Activated CD8-positive, alpha-beta memory T cell treated with anti-CD3 and anti-CD28 coated beads for 4 hours (primary cell): ENCODE measurements at places on chromosomes 3 and 15.

DNA sequence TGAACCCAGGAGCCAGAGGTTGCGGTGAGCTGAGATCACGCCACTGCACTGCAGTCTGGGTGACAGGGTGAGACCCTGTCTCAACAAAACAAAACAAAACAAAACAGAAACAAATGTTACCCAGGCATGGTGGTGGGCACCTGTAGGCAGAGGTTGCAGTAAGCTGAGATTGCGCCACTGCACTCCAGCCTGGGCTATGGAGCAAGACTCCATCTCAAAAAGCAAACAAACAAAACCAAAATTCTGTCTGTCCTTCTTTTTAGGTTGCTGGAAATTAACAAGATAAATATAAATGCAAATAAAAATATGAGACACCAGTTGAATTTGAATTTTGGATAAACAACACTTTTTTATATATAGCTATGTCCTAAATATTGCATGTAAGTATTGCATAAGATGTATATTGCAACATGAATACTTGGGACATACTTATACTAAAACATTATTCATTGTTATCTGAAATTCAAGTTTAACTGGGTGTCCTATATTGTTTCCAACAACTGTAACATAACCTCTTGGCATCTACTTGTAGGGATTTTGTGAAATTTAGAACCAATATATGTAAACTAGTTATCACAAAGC is 4.7 kb upstream of the CEP97 start:
- no peak for DNase-seq

DNA sequence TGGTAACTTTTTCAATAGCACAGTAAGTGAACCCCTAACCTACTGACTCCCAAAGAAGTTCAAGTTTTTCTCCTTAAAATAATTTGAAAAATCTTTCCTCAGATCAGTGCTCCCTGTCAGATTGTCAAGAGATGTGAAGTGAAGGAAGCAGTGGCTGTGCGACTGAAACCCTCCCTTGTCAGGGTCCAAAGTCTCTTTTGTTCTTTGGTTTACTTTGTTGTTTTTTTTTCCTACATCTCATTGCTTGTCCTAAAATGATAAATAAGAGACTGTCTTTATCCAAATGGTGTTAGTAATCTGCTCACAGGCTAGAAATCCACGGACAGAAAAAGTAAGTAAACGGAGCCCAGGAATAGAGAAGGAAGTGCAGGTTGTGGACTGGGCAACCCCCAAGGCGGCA is 976 bp upstream of the DPPA4 start:
- no peak for DNase-seq

- no peak for DNase-seq
Observed at GRCh38 chr15:91376038-91376437, 276.0 kb downstream of the SV2B start.

- DNase-seq = no peak
Observed at GRCh38 chr15:73841756-73842725, 31.3 kb upstream of the TBC1D21 start.

- DNase-seq = no peak
Observed at GRCh38 chr3:99910752-99911290, 93.2 kb downstream of the CMSS1 start.

- no peak for DNase-seq
Observed at GRCh38 chr15:53739187-53739586, 20.3 kb downstream of the WDR72 start.

DNA sequence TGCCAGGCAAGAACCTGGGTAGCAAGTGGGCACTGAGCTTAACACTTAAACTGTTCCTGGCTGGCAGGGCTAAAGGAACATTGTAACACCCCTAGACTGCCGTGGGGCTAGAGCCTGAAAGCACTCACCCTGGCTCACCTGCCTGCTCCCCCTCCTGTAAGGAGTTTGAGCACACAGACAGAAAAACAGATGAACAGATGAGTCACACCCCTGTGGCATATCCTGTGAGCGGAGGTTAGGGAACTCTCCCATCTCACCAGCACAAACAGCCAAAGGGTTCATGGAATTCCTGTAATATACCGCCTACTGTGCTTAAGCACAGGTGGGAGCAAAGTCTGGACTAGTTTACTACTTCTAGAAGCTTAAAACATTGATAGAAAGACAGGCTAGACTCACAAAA is 300.1 kb downstream of the ROBO1 start:
- no peak for DNase-seq

DNA sequence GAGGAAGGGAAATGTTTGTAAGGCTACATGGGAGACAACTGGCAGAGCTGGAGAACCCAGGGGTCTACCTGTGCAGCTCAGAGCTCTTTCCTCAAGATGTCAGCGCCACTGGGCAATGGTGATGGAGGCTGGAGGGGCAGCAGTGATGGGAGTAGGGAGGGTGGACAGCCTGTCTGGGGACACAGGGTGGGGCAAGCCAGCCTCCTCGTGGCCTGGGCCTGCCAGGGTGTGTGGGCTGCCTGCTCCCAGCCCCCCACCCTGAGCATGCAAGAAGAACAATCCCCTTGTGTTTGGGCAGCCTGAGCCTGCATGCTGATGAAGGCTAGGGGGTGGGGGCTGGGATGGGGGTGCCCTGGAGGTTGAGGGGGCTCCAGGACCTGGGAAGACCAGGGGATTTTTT is 1.2 kb downstream of the PCBP4 start:
- no peak for DNase-seq

GRCh38 chr3:12947504-12948369 is 106.4 kb upstream of the RPL32 start:
- DNase-seq = no peak

DNA sequence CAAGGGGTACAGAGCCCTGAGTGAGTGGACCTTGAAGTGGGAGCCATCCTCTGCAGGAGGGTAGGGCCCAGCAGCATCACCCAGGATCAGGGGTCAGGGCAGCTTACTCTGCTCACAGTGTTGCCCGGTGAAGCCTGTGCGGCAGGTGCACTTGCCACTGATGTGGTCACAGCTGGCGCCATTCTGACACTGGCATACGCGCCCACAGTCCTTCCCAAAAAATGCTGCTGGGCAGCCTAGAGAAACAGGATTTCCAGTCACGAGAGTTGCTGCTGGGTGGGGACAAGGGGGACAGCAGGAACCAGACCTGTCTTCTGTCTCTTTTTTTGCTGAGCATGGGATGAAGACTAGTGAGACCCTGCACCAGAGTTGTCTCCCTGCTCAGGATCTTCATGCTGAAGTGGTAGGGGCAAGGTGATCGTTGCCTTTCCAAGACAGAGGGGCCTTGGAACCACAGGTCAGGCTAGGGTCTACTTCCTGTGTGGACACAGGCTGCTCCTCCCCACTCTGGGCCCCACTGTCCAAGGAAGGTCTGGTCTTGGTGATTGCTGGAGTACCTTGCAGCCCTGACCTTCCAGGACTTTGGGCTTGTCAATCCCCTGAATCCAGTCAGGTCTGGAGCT is 46.9 kb downstream of the RAB11A start:
- no peak for DNase-seq

DNA sequence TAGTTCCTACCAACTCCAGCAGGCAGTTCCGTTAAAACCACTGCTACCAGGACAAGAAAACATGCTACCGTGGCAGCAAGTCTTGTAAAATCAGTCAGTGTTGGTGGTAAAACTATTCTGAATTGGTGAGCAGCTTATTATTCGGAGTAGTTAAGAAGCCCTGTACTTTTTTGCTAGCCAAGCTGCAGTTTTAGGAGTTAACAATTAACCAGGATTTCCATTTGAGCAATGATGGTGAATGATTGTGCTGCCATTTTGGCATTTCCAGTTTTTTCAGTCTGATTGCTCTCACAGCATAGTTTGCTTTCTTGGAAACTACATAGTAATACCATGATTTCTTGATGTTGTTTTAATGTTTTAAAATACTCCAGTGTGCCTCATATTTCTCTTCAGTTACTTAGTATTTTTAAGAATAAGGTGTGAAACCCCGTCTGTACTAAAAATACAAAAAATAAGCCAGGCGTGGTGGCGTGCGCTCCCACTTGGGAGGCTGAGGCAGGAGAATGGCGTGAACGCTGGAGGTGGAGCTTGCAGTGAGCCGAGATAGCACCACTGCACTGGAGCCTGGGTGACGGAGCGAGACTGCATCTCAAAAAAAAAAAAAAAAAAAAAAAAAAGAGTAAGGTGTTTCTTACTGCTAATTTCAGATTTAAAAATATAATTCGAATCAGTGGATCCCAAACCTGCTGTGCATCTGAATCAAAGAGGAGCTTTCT is 43.8 kb upstream of the SCAANT1 start:
- DNase-seq = no peak

- no peak for DNase-seq
Observed at GRCh38 chr3:81302045-81302444, 459.4 kb downstream of the GBE1 start.

- no peak for DNase-seq
Observed at GRCh38 chr15:32774022-32774421, 56.2 kb downstream of the GREM1 start.

DNA sequence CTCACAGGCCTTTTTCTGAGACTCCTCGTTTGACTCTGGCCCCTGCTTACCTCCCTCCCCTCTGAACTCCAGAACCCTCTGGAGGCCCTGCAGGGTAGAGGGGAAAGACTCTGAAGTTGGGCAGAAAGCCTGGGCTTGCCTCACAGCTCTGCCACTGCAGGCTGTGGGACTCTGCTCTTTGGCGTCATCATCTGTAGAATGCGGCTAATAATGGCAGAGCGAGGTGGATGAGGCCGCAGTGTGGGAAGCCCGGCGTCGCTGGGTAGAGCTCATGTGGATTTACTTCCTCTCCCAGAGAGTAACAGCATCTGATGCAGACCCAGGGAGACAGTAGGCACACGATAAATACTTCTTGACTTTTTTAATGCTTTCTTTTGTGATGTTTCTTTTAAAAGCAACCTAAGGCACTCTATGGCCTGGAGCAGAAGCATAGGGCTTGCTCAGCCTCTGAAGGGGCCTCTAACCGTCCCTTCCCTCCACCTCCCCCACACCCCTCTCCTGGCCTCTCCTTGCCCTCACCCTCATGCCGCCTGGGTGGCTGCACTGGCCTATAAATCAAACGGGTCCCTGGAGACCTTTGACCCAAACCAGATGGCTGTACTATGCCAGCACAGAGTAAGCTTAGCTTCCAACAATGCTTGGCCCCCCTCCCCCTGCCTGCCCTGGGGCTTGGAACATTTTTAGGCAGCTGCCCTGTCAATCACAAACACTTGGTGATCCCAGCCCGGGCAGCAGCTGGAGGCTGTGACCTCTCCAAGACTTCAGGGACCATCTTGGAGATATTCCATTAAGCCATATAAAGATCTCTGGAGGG is 32.9 kb downstream of the SPSB4 start:
- DNase-seq = no peak

- DNase-seq = no peak
Observed at GRCh38 chr15:99613887-99614647, 48.3 kb downstream of the MEF2A start.

DNA sequence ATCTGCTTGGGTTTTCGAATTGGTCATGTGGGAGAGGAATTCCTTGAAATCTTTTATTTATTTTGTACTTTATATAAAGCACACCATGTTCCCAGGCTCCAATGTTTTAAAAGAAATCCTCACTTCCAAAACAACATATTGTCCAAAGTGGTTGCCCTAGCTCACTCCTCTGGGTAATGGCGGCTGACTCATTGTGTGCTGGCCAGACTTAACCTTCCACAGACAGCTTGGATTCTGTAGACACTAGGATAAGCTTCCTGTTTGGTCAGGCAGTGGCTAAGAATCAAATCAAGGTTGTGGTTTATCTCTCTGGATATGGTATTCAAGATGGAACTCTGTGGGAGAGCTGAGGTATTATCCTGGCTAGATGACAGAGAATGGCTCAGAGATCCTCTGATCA is 55.8 kb upstream of the FAM98B start:
- no peak for DNase-seq

DNA sequence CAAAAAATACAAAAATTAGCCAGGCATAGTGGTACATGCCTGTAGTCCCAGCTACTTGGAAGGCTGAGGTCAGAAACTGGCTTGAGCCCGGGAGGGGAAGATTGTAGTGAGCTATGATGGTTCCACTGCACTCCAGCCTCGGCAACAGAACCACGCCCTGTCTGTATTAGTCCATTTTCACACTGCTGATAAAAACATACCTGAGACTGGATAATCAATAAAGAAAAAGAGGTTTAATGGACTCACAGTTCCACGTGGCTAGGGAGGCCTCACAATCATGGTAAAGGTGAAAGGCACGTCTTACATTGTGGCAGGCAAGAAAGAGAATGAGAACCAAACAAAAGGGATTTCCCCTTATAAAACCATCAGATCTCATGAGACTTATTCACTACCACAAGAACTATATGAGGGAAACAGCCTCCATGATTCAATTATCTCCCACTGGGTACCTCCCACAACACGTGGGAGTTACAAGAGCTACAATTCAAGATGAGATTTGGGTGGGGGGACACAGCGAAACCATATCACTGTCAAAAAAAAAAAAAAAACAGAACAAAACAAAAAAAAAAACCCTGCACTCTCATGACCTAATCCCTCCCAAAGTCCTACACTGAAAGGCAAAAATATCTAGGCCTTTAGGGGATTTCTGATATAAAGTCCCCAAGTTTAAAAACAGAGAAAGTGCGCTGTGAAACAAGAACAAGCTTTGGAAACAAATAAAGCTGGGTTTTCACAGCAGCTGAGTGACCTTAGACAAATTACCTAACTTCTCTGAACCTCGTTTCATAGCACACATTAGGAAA is 224.7 kb downstream of the IGSF11 start:
- no peak for DNase-seq

DNA sequence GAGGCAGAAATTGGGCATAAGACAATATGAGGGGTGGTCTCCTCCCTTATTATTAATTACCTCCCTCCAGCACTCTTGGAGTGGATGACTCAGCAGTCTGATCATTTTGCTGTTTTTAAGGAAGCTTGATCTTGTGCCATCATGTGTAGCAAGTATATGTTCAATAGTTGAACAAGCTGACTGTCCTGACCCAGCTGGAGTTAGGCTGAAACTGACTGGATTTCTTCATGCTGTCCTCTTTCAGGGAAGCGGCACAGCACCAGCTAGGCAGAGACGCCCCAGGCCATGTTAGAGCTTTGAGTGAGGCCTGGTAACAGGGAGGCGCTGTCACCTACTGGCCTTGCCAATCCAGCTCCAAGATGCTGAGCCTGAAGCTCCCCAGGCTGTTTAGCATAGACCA is 54.4 kb upstream of the KIF23 start:
- DNase-seq = no peak

GRCh38 chr3:14145670-14146380 is 21.0 kb downstream of the TMEM43 start:
- DNase-seq = no peak

DNA sequence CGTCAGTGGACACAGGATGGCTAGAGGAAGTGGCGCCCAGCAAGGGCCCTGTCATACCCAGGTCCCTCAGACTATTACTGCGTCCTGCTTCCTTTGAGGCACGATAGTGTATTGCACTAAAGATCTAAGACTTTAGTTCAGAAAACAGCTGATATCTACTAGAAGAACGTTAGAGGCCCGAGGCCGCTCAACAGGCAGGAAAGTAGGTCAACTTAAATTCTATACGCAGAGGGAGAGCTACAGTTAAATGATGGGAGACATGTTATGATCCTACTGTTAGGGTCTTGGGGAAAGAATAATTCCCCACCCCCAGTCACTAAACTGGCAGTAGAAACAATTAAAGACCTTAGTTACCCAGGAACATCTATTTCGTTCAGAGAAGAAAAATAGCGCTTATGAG is 317.8 kb downstream of the CHST2 start:
- no peak for DNase-seq
